ENCODE measurements at places on chromosomes 1 and 21.

DNA sequence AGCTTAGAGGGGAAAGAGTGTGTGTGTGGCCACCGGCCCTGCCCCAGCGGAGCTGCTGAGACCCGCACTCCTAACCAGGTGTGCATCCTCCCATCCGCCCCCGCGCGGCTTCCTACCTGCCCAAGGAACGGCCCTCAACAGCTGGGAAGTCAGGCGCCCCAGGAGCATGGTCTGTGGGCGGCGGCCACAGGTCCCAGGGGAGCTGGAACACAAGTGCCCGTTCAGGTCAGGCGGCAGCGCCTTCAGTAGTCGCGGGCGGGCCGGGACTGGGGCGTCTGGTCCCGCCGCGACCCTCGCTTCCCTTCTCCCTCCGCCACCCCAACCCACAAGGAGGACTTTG, 448 bp downstream of the AURKAIP1 start:
- no peak for DNase-seq

DNA sequence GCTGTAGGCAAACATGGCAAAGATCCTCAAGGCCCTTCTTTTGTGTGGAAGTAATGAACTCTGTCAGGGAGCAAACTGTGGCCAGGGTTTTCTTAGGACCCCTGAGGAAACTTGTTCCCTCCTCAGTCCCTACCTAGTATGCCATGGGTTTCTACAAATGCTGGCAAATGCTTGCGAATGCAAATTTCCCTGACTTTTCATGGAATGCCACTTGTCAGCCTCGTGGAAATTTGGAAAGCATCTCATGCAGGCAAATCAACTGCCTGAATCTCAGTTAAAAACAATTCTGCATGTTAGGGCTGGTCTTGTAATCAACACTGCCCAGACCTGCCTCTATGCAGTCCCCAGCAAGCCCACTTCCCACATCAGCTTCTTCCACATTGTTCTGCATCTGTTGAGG, 334.9 kb upstream of the AJAP1 start:
- no peak for DNase-seq

DNA sequence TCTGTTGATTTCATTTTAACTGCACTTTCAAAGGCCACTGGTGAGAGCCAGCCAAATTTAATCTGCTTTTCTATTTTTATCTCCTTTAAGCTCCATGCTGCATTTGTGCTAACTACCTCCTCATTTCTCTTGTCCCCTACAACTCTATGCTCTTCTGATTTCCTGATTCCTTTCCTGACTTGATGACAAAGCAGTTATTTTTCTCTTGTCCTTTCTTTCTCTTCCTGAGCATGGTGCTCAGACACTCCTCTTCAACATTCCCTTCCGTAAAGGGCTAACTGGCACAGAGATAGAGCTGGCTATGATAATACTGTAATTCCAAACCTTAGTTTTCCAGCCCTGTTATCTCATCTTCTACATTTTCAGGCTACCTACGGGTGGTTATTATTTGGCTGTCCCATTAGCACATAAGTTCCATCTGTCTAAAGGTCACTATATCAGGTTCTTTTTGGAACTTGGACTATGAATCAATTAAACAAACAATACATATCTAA, 6.8 kb upstream of the BCAS2 start:
- DNase-seq: no peak

DNA sequence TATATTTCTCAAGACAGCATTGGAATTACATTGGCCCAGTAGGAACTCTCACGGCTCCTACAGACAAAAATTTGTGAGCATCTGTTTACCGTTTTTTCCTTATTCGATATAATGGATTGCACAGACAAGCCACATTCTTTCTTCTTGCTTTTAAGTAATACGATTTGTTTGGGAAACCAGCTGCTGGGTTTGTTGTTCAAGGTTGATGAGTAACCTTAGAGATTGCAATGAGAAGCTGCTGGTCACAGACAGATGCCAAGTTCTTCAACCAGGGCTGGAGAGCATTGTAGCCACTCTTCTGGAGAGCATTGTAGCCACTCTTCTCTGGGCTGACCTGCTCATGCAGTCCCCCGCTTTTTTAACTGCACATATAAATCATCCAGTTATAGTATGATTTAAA, 1.4 kb upstream of the MIA3 start:
- peak; percentile 11 for DNase-seq

GRCh38 chr1:38662126-38662525, 197.4 kb downstream of the RRAGC start:
- no peak for DNase-seq

DNA sequence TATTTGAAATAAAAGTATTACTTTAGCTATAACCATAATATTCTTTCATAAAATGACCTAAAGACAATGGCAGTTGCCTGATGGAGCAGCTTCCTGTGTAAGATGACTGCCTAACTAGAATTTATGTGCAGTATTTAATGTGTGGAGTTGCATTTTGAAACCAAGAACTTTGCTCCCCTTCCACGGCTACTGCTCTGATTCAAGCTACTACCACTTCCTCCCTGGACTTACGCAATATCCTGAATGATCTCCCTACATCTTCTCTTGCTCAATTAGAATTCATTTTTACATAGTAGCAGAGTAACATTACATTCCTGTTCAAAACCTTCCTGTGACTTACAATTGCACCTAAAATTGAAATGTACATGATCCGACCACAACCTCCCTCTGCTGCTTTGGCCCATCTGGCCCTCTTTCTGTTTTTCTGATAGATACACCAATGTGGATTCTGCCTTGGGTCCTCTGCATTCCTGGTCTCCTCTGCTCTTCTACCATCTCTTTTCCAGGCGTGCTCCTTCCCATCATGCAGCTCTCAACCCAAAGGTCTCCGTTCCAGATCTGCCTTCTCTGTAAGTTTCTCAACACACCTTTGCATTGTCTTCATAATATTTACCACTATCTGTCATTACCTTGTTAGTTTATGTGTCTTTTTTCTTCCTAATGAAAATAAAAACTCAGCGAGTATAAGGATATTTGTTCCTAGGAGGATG, 47.4 kb upstream of the USP25 start:
- DNase-seq: no peak

DNA sequence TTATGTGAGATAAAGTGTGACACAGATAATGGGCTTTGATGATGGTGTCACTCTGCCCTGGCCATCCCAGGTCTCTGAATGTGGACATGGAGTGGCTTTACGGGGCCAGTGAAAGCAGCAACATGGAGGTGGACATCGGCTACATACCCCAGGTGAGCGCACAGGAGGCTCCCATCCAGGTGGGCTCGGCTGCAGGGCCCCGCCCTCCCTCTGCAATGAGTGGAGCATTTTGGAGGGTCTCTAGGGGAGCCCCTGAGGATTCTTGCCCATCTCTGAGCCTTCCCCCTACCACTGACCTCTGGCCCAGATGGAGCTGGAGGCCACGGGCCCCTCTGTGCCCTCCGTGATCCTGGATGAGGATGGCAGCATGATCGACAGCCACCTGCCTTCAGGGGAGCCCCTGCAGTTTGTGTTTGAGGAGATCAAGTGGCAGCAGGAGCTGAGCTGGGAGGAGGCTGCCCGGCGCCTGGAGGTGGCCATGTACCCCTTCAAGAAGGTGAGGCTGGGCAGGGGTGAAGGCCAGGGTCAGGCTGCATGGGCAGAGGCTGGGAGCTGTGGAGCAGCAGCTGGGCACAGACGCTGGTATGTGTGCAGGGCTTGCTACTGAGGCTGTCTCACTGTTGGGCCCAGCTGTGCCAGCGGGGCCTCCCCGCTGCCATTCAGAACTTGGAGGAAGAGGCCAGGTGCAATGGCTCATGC, 8.2 kb upstream of the MTFR1L start:
- no peak for DNase-seq

GRCh38 chr1:204975568-204976235, 67.3 kb upstream of the CNTN2 start:
- peak; percentile 39 for DNase-seq

Measured in RKO (cell line).